ENCODE measurements at places on chromosomes 3 and 15.

DNA sequence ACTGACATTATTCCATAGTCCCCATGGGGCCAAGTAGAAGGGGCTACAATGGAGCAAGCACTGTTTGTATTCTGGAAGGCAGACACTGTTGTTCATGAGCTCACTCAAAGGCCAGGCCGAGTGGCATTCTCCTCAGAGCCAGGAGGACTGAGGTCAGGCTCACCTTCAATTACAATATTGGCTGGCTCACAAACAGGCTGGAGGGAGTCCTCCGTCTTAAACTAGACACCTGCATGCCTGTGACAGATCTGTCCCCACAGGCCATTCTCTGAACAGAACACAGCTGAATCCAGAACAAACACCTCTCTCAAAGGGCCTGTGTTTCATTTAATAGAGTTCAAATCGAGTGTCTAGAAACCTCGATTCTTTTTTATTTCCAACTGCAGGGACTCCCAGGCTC, 347.4 kb upstream of the PPP2R3A start:
- no peak for DNase-seq

DNA sequence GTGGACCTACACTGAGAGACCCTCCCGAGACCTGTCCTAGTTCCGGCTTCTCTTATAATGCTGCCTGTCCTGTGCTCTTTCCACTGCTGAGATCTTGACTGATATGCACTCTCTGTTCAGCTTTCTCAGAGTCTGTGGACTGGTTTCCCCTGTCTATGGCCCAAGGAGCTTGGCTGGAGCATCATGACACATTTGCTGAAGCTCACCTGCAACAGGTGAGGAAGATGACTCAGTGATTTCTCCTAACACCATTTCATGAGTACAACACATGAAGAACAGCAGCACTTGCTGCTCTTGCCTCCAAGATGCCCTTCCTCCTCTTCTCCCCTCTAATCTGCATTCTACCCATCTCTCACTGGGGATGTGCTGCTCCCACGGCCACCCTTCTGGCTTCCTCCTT, 92.1 kb downstream of the DUT start:
- DNase-seq = no peak

DNA sequence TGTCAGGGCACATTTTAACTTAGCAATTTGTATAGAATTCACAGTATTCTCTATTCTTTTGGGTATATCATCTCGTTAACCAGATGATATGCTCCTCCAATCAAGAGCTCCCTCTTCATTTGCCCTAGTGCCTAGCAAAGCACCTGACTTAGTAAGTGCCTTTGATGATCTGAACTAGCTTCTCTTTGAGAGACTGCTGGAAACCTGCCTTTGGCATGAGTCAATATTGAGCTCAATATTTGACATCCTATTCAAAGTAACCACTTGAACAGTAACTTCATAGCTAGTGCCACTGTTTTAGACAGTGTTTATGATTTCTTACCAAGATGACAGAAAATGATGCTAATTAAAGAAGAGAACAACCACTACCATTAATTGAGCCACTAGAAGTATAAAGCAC, 696.3 kb upstream of the UBE2E2 start:
- no peak for DNase-seq

GRCh38 chr3:122975163-122975923, 52.2 kb downstream of the SEMA5B start:
- peak; percentile 87 for DNase-seq

DNA sequence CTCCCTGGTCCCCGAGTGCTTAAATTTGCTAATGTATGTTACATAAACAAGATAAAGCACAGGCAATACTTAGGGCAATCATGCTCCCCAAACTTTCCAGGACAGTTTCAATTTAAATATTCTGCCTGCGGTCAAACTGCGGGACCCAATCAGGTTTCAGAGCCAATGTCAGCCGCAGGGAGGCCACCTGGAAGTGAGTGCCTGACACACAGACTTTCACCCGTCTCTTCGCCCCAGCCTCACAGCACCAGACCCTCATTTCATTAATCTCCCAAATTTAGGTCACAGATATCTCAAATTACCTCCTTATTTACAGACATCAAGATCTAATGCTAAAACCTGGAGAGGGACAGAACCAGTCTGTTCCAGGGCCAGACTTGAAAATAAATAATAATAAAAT, 107.2 kb upstream of the ALDH1A3 start:
- no peak for DNase-seq

GRCh38 chr3:110575702-110576101, 495.9 kb upstream of the NECTIN3 start:
- DNase-seq = no peak

- DNase-seq = no peak
These were observed 126.3 kb upstream of the PLAAT1 start for GRCh38 chr3:193114431-193115340.
